Fibroblast of gingiva (primary cell): ENCODE measurements at places on chromosomes 1 and 21.

GRCh38 chr1:243924188-243924587 lies 74.1 kb upstream of the AKT3 start:
- peak; percentile 86 for DNase-seq

GRCh38 chr1:168365719-168366479 lies 85.2 kb downstream of the TBX19 start:
- DNase-seq, result no peak

DNA sequence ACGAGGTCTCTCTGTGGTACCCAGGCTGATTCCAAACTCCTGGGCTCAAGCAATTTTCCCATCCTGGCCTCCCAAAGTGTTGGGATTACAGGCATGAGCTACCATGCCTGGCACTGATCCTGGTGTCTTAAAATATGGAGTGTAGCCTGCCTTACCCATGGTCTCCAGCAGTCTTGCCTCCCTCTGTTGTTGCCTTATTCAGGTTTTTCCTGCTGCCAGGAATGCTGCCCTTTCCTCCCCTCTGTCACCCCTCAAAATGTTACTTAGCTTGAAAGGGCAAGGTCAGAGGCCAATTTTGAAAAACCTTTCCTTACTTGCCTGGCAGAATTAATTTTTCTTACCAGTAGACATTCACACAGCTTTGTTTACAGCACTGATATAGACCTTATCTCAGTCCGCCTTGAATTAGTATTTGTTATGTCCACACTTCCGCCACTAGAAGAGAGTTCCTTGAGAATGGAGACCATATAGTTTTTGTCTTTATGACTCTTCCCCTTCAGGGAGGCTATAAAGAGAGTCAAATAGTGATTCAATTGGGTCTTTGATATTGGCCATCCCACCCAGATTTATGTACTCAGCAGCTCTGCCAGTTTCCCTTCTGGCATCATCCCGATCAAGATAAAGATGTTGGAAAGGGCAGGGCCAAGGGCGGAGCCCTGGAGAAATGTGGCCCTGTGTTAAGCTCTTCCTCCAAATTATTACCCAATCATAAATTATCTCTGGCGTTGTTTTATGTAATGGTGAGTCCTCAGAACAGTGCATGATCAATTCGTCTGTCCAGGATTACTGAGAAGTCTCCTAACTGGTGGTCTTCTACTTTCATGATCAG lies 38.8 kb downstream of the C1orf21 start:
- DNase-seq, result no peak

DNA sequence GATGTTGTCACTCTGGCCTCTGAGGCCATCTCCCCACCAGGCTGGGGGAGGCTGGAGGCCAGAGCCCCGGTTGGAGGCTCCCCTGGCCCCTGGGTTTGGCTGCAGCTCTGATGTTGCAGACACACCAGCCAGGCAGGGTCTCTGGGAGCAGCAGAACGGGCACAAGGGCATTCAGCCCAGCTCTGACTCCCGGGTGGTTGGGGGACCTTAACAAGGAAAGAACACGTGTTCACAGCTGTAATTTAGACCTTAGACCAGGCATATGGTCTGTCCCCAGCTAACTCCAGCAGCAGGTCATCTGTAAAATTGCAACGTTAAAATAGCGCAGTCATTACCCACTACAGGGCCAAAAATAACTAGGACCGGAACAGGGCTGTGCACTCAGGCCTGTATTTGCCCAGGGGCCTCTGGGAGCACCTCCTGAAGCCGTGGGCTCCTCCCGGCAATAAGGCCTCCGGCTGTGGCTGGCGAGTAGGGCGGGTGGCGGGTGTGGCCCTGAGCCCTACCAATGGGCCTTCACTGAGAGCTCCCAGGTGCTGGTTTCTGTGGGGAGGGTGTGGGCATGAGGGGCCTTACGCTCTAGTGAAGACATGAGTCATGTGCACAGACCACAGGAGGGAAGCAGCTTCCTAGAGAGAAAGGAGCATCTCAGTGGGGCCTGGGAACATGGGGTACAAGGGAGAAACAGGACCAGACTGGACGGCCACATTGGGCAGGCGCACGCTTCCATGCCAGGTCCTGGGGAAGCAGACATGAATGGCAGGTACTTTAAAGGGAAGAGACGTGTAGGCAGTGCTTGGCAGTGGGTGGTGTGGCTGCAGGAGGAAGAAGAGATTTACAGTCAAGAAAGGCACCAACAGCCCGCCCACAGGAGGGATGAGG lies 6.1 kb downstream of the LDLRAP1 start:
- no peak for DNase-seq

GRCh38 chr1:42926879-42927242 lies 31.8 kb downstream of the SLC2A1 start:
- no peak for DNase-seq

GRCh38 chr1:31627301-31627929 lies 9.9 kb downstream of the HCRTR1 start:
- no peak for DNase-seq
